ENCODE measurements at places on chromosomes 4 and X. TPM values are rescaled to one million over a fixed set of nuclear protein-coding genes. Genes with fewer than 3 reads are reported as not detected.

DNA sequence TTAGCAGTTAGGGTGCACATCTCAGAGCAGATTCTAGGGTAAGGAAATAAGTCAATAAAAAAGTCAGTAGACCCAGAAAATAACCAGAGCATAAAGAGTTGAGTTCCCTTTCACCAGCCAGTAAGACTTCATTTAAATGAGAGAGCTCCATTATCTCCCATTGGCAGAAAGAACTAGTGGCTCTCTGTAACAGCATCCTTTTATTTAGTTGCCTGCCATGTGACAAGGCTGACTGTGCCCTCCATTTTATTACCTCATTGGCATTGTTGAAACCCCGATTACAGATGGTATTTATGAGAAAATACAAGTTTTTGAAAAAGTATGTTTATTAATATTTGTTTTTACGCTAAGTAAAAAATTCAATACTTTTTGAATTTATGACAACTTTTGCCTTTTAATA lies 859.5 kb upstream of the NDST4 start:
- DNase-seq, result no peak

PHEX gene
- total RNA-seq, result 0.35 TPM

- no peak for DNase-seq
Measured at GRCh38 chr4:88672987-88673386, 24.6 kb downstream of the NAP1L5 start.

GRCh38 chrX:140501940-140502468 lies 2.9 kb downstream of the SOX3 start:
- no peak for DNase-seq

DNA sequence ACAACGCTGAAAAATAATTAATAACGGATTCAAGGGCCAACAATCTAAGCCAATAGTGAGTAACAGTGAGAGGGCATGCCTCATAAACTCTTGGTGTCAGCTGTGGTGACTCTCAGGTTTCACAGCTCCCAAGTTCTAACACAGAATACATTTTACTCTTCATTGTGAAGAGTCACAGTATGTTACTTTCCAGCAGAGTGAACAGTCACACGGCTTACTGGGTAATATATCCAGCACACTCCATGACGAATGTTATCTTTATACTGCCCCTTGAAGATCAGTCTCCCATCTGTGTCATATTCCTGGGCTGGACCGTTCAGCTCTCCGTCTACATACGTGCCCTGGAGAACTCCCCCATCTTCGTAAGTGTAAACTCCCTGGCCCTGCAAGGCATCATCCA lies 23.1 kb downstream of the SETD7 start:
- DNase-seq, result no peak

DNA sequence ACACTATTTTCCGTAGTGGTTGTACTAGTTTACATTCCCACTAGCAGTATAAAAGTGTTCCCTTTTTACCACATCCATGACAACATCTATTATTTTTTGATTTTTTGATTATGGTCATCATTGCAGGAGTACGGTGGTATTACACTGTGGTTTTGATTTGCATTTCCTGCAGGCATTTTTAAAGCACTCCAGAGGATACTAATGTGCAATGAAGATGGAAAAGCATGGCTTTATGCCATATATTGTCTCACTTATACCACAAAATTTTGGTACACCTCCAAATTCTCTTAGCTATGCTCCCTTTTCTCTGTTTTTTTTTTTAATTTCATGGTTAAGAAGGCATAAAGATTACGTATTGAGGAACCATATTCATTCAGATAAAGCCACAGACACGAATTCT lies 35.1 kb upstream of the NPY2R start:
- DNase-seq, result no peak

DNA sequence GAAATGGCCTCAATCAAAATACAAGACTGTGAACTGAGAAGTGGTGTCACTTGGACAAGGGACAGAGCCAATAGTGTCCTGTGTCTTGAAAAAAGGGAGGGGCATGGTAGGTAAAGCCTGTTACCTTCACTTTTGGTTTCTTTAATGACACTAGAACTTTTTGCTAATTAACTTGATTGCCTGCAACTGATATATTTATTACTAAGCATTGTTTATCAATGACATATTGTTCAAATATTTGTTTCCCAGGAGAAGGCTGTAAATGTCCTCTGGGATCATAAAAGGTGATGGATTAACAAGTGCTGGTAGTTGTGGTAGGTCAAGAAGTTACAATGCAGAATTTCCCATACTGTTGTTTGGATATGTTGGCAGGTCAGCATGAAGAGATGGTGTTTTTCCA lies 93.8 kb upstream of the SCML1 start:
- DNase-seq, result no peak

PLRG1 gene
- total RNA-seq, result 35.3 TPM

DNA sequence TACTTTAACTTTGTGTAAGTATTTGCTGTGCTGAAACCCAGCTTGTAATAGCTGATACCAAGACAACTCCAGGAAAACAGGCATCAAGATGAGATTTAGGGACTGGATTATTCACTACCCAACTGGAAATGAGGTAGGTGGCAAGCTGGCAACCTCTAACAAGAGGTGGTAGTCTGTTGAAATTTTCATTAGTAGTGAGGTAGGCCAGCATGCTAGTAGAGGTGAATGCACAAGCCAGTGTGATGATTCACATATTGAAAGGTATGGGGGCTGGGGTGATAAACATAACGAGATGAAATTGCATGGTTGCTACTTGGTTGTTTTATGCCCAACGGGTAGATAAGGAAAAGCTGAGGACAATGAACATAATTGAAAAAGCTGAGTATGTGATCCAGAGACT lies 8.5 kb upstream of the TMPRSS11D start:
- DNase-seq, result no peak

CLNK gene
- not detected for total RNA-seq

GRCh38 chr4:6619116-6619465 lies 21.4 kb upstream of the MRFAP1 start:
- DNase-seq, result no peak

GRCh38 chr4:32700838-32701237 lies 1980.7 kb downstream of the PCDH7 start:
- no peak for DNase-seq

DNA sequence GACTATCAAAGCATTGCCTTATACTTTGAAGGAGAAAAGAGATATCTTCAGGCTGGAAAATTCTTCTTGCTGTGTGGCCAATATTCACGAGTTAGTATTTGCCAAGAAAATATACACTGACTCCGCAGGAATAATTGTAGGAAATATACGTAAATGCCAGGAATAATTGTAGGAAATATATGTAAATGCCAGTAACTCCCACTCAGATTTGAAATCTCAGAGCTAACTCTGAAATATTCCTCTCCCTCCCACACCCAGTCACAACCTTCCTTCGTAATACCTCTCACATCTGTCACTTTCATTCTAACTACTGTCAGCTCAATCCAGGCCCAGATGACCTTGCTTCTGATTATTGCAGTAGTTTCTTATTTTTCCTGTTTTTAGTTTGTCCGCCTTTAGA lies 73.5 kb downstream of the WDR19 start:
- DNase-seq, result no peak

GRCh38 chr4:13918991-13919441 lies 291.5 kb upstream of the BOD1L1 start:
- no peak for DNase-seq

CHIC1 gene
- total RNA-seq, result 10.1 TPM

DNA sequence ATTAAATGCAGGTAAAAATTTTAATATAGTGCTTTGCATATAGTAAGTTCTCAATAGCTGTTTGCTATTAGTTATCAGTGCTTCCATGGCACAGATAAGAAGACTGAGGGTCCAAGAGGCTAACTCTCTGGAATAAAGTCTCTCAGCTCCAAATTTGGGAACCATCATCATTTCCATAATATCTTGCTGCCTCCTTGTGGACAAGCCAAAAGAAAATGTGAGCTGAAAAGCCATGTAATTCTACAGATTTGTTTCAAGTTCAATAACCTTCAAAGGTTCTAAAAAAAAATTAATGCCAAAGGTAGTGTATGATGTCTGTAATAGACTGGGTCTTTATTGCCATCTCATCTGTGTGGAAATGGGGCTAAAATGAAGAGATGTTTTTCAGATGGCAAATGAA lies 136.9 kb upstream of the VCX start:
- DNase-seq, result no peak

- no peak for DNase-seq
Measured at GRCh38 chr4:21991562-21991961, 43.0 kb upstream of the KCNIP4 start.

TRIM60 gene
- total RNA-seq, result not detected

DNA sequence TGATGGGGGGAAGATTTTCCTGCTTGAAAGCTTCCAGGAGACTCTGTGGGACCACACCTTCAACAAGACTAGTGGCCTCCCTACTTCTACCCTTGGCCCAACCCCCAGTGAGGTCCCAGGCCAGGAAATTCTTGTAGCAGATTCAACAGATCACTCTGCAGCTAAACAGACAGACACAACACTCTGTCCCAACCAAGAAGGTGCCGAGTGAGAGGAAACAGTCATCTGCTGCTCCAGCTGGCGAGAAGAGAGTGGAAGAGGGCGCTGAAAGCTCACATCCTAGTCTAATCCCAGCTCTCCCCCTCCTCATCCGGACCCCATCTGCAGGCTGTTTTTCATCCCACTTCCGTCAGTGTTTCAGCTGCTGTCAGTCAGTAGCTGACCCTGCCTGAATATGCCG lies 63.4 kb downstream of the CHRDL1 start:
- DNase-seq, result peak; percentile 5

DNA sequence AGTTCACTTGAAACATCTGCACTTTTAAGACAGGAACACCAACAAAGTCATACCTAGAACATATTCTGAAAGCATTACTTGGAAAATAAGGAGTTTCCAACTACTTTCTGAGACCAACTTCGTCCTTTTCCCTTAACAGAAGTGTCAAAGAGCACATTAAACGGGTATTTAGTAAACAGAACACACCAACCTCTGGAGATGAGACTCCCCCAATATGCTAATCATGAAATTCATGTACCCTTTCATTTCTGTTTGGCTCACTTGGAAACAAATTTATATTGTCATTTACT lies 69.2 kb downstream of the NOCT start:
- DNase-seq, result no peak

BEX2 gene
- total RNA-seq, result 1.1 TPM

DNA sequence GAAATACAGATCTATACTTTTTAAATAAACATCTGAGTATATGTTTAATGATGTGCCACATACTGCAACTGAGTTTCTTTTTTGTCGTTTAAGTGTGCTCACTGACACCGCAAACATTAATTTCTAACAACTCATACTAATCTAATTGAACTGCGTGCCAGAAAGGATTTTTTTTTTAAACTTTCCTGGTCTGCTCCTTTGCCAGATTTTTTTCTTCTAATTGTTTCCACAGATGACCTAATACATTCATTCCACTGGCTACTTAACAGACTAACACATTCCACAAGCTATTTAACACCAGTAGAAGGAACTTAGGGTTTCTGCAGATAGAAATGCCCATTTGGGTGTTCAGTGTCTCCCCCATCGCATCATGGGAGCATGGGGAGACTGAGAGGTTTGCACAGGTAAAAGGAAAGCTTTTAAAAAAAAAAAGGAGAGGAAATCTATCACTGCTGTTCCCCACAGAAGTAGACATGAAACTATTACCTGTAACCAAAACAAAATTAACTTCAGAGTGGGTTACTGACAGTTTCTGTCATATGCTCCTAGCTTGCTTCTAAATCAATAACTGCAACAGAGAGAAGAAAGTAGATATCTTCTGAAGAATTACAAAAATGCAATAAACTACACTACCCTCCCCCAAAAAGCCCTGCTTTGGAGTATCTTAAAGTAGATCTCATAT lies 31.6 kb downstream of the SH3KBP1 start:
- no peak for DNase-seq

GABRA4 gene
- 25.0 TPM for total RNA-seq

- no peak for DNase-seq
Measured at GRCh38 chr4:169200361-169201030, 70.3 kb downstream of the SH3RF1 start.

SOWAHB gene
- total RNA-seq, result not detected

GRCh38 chr4:30865691-30866090 lies 145.5 kb downstream of the PCDH7 start:
- DNase-seq, result no peak

GRCh38 chr4:18664171-18664570 lies 642.6 kb upstream of the LCORL start:
- no peak for DNase-seq

DNA sequence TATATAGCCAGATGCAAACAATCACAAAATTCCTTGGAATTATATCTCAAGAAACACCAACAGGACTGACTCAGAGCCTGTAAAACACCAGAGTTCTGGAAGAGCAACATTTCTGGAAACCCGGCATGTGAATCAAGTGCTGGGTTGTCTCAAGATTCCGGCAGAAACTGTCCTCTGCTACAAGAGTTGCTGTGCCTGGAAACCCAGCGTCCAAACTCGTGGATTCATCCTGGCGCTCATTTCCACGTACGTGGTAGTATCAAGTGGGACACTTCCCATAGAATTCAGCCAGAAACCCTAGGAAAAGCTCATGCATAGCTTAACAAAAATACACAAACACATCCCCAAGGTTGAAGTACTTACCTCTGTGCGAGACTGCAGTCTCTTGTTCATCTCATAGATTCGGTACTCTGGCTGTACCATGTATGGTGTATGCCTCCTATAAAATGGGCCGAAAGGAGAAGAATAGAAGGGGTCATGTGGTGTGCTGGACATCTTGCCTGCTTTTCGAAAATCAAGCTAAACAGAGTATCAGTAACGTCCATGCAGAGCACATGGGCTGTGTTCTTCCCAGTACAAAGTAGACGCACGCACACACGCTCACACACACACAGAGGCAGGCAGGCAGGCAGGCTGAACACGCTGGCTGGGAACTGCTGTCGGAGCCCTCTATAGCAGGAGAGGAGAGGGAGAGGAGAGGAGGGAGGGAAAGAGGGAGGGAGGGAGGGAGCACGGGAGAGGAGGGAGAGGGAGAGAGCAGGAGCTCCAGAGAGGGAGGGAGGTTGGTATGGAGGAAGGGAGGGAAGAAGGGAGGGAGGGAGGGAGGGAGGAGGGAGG lies at the start of gene LDB2:
LDB2 (minus strand) TSS at position 655 of the 837 bp plus-strand sequence.
- peak; percentile 65 for DNase-seq

GRCh38 chrX:83469551-83469950 lies 38.5 kb upstream of the POU3F4 start:
- no peak for DNase-seq

FGG gene
- not detected for total RNA-seq

DNA sequence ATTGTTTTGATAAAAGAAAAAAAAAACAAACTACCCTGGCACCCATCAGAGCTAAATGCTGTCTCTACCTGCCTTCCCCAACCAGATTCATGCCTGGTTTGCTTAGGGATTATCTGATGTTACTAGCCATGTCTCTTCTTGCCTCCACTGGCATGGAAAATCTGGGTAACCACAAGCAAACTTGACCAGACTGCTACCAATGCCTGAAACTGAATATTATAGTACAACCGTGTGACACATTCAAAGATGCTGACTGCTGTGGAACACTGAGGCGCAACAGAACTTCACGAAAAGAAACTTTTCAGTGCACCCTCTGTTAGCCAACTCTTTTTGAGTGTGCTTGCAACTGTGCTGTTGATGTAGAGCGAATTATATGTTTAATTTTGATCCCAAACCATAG lies 228.1 kb downstream of the CBR4 start:
- DNase-seq, result no peak

- DNase-seq, result no peak
Measured at GRCh38 chr4:177108708-177109107, 201.0 kb upstream of the NEIL3 start.

SMARCA1 gene
- total RNA-seq, result 42.9 TPM

Measured in heart right ventricle (tissue), 16 donors.